ENCODE measurements at places on chromosomes 4 and X. TPM values are rescaled to one million over a fixed set of nuclear protein-coding genes. Genes with fewer than 3 reads are reported as not detected.
A peak's percentile ranks its signal among the peaks of the same experiment; 100 is the strongest.

PCDH10 gene
- total RNA-seq: not detected

SRPX gene
- 78.0 TPM for total RNA-seq

NRK gene
- not detected for total RNA-seq

POF1B gene
- total RNA-seq: 11.9 TPM

HOPX gene
- total RNA-seq: 224 TPM

ADGRA3 gene
- total RNA-seq: 36.2 TPM

HERC5 gene
- total RNA-seq: 3.0 TPM

EFHC2 gene
- not detected for total RNA-seq

MAGEA12 gene
- total RNA-seq: not detected

CT47B1 gene
- total RNA-seq: not detected

GRCh38 chrX:41095908-41096307, 10.7 kb downstream of the USP9X start:
- no peak for DNase-seq

DNA sequence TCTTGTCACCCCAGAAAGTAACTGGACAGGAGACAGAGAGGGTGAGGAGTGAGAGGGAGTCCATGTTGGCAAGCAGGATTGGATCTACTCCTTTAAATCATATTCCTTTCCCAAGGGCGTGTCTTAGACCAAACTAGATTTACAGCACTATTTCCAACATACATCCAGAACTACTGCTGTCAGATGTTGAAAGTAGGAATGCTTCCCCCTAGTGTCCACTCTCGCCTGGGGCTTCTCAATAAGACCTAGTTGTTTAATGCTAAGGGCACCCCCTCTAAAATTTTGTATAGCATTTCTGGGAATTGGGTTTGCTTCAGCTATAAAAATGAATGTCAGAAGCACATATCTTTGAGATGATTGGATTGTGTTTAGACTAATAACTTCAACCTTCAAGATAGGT, 13.3 kb downstream of the OFD1 start:
- DNase-seq: peak; percentile 28

DNA sequence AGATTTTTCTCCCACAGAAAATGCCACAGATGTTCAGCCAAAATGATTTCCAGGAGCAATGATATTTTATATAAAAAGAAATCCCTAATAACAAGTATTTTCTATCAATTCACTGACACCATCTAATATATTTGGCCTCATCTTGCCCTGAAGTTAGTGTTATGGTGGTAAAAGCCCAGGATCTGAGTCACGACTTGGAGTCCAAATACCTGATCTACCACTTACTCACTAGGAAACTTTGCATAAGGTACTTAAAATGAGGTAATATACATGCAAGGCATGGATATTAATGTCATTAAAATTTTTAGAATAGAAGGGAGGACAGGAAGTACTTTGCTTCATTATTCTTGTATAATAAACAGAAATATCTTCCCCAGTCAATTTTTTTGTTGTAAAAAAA, 16.3 kb downstream of the PPP3CA start:
- DNase-seq: no peak

DNA sequence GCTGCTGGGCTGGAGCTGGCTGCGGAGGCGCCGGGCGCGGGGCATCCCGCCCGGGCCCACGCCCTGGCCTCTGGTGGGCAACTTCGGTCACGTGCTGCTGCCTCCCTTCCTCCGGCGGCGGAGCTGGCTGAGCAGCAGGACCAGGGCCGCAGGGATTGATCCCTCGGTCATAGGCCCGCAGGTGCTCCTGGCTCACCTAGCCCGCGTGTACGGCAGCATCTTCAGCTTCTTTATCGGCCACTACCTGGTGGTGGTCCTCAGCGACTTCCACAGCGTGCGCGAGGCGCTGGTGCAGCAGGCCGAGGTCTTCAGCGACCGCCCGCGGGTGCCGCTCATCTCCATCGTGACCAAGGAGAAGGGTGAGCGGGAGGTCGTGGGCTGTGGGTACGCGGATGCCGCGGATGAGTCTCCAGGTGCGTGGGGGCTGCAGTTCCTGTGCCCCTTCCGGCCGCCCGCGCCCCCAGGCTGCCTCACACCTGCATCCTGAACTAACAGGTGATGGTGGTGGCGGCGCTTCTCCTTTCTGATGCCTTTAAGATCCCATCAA, 499 bp downstream of the CYP2U1 start:
- no peak for DNase-seq

- DNase-seq: peak; percentile 31
Observed at GRCh38 chrX:110665223-110666002, 130.2 kb downstream of the CHRDL1 start.

GRCh38 chr4:152243896-152244595, 291.8 kb downstream of the FBXW7 start:
- DNase-seq: no peak

DNA sequence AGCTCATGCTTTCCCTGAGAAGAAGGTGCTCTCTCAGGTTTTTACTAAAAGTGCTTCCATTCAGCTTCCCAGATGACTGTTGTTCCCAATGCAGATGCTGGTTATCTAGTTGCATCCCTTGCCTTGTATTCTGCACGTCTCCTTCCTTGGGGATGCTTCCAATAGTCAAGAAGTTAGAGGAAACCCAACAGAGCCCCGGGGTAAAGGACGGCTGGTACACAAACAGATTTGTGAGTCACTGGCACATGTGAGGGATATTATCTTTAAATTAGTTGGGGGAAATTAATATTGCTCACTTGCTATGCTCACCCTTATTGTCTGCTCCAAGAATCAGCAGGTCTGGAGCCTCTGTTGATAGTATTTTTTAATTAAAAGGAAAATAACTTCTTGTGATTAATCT, 465.2 kb upstream of the BOD1L1 start:
- DNase-seq: no peak

- no peak for DNase-seq
Observed at GRCh38 chr4:6957994-6958393, 48.4 kb downstream of the TBC1D14 start.

- DNase-seq: no peak
Observed at GRCh38 chrX:54711735-54712134, 86.3 kb downstream of the ITIH6 start.

DNA sequence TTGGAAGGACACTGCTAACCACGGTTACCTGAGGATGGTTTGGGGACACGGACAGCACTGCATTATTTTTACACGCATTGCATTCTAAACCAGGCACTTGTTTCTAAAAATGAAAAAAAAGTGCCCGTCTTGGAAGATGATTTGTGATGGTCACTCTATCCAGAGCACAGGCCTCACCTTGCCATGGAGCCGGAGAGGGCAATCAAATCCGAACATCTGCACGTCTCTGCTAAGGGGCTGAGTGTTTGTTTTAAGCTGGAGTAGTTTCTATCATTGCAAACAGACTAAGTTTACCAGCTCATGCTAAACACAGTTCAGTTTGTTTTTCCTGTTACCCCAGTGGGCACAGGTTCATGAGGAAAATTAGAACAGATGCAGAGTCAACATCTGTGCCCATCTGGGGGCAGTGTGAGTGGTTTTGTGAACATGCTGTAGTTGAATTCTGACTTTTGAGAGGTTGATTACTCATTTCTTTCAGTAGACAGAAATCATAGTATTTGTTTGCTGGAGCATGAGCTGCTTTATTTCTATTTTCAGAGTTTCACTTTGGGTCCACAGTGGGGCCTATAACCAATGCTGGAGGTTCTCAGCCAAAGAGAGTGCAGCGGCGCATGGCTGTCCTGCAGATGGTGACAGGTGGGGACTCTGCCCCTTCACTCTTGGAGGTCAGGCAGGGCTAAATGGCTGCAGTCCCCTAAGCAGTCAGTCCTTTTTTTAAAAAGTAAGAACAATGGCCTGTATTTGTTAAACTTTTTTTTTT, 65.4 kb upstream of the ENPP6 start:
- no peak for DNase-seq

DNA sequence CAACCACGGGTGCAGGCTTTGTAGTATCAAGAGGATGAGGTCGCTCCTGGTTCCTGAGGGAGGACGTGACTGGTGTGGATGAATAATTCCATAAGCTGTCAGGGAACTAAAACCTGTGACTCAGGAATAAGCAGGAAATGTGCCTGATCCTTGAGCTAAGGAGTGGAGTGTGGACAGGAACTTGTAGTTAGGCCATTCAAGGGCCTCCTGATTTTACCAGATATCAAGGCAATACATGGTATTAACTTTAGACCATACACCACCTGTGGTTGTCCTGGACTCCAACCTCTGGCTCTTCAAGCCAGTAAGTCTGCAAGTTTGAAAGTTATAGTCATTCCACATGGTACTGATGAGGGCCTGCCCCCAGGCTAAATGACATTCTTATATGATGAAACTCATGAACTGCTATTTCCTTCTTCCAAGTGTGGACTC, 12.1 kb upstream of the ING2 start:
- DNase-seq: no peak

GRCh38 chr4:8666581-8666980, 74.0 kb downstream of the CPZ start:
- DNase-seq: no peak

DNA sequence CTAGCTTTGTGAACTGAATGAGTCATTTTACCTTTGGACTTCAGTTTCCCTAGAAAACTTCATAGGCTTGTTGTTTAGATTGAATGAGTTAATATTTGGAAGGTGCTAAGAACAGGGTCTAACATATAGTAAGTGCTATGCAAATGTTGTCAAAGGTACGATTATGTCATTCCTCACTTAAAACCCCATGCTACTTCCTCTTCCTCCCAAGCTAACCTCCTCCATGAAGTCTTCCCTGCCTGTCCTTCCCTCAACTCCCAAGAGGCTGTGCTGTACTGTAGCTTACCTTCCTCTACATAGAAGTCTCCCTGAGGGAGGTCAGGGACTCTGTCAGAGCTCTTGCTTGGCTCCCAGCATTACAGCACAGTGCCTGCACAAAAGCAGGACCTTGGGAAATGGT, 103.4 kb upstream of the PJA1 start:
- DNase-seq: no peak

DNA sequence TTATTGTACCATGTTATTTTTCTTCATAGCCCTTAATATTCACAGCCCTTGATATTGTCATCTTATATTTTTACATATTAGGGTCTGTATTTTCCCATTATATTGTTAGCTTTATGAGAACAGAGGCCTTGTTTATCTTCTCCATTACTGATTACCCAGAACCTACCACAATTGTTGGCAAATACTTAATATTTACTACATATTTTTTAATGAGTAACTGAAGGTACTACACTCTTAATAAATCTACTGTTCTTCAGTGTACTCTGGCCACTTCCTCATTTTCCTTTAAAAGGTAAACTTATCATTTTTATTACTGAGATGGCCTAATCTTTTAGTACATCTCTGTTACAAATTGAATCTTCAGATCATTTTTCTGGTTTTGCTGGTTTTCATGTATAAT, 133.5 kb downstream of the COL4A5 start:
- DNase-seq: no peak

DNA sequence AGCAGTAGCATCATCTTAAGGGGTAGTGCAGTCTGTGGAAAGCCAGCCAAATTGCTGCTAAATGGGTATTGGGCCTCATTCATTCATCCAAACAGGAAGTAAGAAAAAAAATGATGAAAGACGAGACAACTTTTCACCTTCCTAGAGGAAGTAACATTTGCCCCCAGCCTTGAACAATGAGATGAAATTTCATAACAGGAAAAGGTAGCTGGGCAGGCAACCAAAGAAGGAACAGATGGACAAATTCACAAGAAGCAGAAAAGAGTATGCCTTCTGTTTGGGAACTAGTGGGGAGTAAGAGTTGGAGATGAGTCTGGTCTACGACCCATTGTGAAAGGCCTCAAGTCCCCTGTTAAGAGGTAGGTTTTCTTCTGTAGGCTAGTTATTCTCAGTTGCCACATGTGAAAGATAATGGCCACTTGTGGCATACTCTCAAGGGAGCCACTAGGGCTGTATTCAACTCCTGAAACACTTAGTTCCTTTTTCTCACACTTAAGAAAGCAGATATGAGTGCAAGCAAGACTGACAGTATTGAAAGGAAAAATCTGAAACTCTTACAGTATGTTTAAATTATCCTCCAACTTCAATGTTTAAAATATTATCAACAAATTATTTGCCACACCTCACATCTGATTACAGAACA, 190.4 kb downstream of the AR start:
- DNase-seq: no peak

- DNase-seq: no peak
Observed at GRCh38 chrX:482192-482701, 95.5 kb upstream of the PPP2R3B start.
